GM12891 (cell line): ENCODE measurements at places on chromosomes 1 and 21.
A peak's percentile ranks its signal among the peaks of the same experiment; 100 is the strongest.

GRCh38 chr1:8523666-8524206, 205.8 kb downstream of the SLC45A1 start:
- DNase-seq, result no peak

GRCh38 chr1:151984313-151984956, 9.2 kb downstream of the S100A10 start:
- DNase-seq, result peak; percentile 41

GRCh38 chr1:119879510-119880434, 16.5 kb downstream of the ADAM30 start:
- DNase-seq, result no peak

DNA sequence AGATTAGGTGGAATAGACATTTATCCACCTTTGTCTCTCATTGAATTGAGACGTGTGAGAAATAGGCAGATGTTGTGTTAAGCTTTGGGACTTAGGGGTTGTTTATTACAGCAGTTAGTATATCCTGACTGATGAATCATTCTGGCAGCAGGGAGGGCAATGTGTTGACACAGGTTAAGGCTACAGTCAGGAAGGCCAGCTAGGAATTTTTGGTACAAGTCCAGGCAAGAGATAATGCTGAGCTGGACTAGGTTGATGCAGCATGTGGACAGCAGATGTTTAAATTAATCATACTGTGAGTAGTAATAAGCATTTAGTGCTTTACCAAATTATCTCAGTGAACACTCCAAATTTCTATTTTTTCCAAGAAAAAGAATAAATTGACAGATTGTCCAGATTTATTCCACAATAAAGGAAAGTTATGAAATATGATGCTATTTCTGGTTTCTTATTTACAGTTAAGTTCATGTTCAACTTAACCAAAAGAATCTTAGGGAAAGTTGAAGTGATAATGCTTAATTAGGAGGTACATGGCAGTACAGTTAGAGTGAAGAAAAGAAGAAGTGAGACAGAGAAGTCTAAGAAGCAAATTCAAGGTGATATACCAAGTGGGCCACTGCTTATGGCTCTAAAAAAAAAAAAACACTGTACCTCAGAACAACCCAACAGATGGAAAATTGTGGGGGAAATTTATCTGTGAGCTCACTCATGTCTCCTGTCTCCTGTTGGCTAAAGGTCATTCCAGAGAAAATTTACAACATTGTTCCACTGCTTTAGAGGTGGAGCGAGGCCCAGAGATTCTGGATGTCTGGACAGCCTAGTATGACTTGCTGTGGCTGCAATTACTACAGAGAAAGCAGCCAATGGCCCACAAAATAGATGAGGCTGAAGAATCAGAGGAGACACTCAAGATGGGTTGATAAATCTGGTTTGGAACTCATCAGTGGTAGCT, 102.7 kb upstream of the C21orf91 start:
- no peak for DNase-seq

DNA sequence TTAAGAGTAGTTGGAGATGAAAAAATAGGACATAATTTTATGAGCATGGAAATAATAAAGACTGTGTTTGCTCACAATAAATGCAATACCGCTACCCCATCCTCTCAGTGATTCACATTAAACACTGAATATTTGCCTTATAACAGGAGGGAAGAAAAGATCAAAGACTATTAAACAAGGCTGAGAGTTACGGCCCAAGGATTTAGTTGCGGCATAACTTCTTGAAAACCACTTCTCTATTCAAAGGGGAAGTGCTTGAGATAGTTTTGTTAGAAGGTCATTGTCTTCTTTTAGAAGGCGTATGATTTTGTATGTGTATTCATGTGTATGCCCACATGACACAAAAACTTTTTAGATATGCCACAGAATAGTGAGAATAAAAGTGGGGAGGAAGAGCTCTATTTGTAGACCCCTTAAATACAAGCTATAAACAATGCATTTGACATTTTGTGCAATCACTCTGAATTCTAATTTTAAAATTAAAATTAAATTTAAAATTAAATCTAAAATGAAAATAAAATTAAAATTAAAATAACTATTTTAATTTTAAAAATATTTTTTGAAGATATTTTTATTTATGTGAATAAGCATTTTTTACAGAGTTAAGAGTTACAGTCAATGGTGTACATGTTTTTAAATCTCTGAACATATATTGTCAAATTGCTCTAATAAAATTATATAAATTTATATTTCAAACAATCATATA, 986.6 kb upstream of the ADAMTS5 start:
- DNase-seq, result no peak

DNA sequence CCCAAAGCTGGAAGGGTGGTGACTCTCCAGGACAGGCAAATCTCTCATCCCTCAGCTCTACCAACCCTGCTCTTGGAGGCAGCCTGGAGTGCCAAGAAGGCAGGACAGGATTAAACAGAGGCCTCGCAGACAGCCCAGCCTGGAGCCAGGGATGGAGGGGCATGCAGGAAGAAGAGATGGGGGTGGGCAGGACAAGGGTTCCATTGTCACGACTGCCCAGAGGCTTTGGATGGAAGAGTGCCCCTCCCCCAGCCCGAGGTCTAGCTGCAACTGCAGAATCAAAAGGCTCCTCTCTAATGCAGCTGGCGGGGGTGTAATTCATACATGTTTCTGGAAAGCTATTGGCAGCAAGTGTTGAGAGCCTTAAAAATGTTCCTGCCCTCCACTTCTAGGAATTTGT, 8.8 kb downstream of the RAB7B start:
- no peak for DNase-seq

GRCh38 chr1:211591980-211592493, 13.1 kb upstream of the SLC30A1 start:
- no peak for DNase-seq

DNA sequence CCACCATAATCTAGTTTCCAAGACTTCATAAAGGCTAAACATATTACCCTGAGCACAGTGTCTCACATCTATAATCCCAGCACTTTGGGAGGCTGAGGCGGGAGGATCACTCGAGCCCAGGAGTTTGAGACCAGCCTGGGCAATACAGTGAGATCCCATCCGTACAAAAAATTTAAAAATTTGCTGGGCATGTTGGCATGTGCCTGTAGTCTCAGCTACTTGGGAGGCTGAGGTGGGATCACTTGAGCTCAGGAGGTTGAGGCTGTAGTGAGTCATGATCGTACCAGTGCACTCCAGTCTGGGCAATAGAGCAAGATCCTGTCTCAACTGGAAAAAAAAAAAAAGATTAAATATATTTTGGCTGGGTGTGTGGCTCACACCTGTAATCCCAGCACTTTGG, 90.1 kb downstream of the PTPN14 start:
- DNase-seq, result no peak

- DNase-seq, result no peak
These were observed 5.8 kb downstream of the RNF207 start for GRCh38 chr1:6211731-6212130.

DNA sequence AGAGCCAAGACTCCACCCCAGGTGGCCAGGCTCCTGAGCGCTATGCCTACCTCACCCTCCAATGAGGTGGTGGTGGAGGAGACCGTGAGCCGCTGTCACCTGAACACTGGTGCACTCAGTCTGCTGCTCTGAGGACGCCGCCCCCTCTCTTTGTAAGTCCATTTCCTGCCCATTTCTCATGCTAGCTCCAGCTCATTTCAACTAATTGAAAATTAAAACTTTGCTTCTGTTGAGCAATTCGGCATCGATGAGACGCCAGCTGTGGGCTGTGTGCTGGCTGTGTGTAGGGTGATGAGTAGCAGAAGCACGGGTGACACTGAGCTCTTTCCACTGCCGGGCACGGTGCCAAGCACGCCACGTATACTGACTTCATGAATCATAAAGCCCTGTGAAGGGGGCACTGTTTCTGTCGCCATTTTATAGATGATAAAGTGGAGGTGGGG, 11.2 kb downstream of the TNFRSF1B start:
- no peak for DNase-seq

DNA sequence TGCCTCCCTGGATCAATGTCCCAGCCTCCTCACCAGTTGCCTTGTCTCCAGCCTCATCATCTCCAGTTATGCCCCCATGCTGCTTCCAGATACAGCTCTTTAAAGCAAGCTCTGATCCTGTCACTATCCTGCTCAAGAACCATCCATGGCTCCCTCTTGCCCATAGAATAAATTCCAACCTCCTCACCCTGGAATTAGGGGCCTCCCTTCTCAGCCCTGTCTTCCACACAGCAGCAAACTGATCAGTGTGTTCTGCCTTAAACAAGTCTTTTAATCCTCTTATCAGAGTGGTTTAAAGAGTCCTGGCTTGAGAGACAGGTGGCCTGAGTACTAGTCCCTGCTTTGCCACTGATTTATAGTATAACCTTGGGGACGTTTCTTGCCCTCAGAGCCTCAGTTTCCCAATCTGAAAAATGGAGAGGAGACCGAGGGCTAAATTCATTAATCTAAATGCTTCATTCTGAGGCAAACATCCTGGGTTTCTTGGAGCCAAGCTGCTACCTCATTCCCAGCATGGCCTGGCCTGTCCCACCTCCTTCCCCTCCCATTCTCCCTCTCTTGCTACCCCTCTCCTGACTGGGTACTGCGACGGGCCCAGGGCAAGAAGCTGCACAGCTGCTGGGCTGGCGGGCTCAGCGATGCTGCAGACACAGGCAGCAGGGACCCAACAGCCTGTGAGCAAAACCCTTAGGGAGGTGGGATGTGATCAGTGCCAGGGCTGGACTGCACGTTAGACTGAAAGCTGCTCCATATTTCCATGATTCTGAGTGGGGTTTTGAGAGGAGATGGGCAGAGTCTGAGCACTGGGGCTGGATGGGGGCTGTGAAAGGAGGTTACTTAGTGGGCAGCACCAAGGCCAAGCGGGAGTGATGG, 221.4 kb downstream of the PTPRU start:
- DNase-seq, result no peak

DNA sequence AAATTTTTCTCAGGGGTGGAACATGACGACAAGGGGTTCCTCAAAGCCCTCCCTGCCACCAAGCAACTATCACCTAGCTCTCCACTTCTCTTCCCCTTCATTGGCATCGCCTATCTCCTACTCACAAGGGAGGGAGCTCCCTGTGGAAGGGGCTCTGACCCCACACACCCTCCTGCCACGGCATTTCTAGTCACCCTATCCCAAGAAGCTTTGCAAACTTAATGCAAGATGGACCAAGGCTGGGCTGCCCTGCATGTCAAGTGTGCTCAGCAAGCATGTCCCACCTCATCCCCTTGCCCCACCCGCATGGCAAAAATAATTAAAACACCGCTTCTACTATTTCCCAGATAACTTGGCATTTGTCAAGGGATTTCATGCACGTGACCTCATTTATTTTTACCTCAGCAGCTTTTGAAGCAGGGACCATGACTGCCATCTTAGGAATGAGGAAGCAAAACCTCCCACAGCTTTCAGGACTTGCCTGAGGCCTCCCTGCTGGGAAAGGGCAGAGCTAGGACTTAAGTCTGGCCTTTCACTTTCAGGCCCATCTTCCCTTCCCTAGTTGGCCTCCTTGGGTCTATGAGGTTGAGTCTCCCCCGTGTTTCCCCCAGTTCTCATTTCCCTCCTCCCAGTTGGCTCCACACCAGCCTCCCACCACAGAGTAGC, 161.3 kb downstream of the TSEN15 start:
- DNase-seq, result no peak

DNA sequence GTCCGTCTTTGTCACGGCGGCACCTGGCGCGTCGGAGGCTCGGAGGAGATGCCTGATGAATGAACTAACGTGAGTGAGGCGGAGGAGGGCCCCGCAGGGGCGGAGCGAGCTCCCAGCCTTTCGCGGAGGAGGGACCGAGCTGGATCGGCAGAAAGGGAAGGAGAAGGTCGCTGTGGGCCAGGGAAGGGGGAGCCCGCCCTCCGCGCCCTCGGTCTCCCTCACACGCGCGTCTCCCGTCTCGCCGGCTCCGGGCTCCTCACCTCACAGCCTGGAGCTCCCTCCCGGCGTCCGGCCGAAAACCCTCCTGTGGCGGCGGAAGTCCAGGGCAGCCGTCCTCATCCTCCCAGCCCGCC, 519 bp downstream of the ZNF496 start:
- peak; percentile 80 for DNase-seq

- DNase-seq, result no peak
These were observed 5.1 kb downstream of the FCRL2 start for GRCh38 chr1:157771661-157772425.
